Thymus (tissue), 14 donors: ENCODE measurements at places on chromosomes 5 and 9.
A peak's percentile ranks its signal among the peaks of the same experiment; 100 is the strongest.

- DNase-seq, result no peak
These were observed 420.8 kb upstream of the EDIL3 start for GRCh38 chr5:84805473-84805872.

DNA sequence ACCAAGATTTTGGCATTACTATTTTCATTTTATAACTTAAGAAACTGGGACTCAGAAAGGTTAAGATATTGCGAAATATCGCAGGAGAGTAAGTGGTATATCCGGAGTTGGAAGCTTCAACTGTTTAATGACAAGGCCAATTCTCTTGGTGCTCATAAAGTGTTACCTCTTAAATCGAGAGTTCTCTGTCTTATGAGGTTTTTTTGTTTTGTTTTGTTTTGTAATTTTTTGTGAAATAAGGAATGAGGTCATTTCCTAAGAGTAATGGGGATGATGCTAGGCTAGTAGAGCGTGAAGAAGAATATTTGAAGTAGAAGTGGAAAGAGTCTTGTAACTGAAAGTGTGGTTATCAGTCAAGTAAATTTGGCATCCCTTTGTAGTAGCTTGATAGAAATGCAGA lies 183.2 kb upstream of the DAB2 start:
- no peak for DNase-seq

DNA sequence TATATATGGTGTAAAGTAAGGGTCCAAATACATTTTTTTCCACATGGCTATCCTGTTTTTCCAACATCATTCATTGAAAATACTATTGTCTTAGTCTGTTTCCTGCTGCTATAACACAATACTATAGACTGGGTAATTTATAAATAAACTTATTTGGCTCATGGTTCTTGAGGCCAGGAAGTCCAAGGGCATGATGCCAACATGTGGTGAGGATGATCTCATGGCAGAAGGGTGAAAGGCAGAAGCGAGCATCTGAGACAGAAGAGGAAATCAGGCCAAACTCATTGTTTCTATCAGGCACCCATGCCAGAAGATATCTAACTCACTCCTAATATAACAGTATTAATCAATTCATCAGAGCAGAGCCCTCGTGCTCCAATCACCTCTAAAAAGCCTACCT lies 42.6 kb downstream of the ANKRD55 start:
- no peak for DNase-seq

- peak; percentile 17 for DNase-seq
These were observed at the start of gene PCDHGA3 for GRCh38 chr5:141343242-141343952. PCDHGA3 (plus strand) TSS chr5:141343829; CDS start chr5:141344034, 205 bp downstream.

GRCh38 chr5:131883984-131884383 lies 61.5 kb downstream of the MEIKIN start:
- DNase-seq, result no peak

DNA sequence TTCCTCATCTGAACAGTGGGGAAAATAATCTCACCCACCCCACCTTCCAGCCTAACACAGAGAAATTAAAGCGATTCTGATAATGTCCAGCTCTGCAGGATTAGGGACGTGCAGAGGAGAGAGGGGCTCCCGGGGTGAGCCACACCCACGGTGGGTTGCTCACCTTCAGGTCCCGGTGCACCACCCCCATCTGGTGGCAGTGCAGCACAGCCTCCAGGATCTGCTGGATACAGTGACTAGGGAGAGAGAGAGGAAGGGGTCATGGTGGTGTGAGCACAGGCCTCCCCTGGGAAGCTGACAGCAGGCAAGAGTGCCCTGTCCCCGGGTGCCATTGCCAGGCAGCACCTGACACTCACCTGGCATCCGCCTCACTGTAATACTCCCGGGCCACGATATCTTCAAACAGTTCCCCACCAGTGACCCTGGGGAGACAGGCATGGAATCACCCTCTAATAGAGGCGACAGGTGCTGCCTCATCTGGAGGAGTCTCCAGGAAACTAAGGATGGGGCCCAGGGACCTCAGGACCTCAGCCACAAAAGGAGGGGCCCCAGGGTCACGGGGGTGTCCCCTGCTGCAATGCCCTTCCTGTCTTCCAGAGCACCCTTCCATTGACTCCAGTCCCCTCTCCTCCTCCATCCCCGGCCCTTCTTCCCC lies 33.0 kb downstream of the CAMK2A start:
- no peak for DNase-seq
